CD4-positive, alpha-beta T cell treated with Interleukin-4 for 4 hours (primary cell): ENCODE measurements at places on chromosomes 12 and 14.
A peak's percentile ranks its signal among the peaks of the same experiment; 100 is the strongest.

DNA sequence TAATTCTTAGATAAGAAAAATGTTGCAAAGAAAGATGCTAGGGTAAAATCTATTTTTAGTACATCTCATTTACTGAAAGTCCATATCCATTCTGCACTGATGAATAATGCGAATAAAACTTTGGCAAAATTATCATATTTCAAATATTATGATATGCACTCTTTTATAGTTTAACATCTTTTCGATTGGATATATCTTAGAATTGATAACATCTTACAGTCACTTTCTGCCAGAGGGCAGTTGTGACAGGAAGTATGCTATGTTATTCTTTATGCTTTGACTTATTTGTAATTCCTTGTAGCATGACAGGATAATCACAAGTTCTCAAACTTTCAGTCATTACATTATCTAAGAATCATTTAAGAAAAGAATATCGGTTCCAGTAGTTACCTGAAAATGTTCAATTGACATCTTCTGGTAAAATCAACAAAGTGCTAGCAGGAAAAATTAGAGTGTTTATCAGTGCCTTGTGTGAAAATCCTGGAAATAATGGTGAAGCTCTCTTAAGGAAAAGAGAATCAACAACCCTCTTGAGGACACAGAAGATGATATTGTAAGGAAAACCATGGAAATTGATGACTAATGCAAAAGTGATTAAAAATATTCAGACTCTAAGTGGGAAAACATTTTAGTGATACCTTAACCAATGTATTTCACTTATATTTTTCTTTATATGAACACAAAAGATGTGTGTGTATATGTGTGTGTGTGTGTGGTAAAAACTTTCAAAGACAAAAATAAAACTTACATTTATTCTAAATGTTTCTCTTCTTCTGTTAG lies 95.5 kb downstream of the SLC6A15 start:
- no peak for DNase-seq

DNA sequence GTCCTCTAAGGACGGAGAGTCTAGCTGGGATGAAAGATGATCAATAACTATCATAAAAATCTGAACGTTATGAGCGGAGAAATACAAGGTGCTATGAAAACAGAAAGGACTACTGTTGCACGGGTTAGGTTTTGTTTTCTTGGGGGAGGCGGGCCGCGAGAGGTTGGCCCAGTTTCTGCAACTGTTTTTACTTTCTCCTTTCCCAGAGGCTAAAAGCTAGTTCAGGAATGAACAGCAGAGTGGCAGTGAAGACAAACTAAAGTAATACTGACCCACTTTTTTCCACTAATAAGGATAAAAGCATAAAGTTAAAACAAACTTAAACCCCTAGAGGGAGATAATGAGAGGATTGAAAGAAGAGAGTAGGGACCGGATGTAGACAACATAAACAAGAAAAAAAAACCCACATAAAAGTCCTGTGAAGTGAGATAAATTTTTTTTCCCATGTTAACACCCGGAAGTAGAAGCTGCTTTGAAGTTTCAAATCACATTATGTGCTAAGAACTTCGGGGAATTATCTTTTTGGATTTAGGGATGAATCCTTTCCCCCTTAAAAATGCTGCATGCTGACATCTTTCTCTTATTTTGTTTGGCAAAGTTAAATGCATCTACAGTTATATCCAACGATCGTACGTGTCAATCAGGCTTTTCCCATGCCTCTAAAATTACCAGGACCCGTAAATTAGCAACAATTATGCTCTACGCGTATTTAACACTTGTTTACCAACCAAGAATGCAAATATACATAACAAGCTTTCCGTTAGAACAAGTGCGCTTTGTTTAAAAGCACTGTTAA lies 1.0 kb upstream of the CDK17 start:
- DNase-seq = peak; percentile 78

DNA sequence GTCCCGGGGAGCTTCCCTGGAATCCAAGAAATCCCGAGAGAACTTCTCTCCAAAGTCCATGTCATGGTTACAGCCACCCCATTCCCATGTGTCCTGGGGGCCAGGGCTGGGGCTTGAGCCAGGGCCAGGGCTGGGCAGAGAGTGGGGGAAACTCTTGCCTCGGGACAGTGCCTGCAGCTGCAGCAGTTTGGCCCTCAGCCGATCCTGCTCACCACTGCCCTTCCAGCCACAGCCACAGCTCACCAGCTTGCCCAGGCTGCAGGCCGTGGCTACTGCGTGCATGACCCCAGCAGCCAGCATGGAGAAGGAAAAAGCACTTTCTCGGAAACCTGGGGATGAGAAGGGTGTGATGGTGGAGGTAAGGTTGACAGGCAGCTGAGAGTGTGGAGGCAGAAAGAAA lies 3.5 kb downstream of the WNT10B start:
- no peak for DNase-seq

GRCh38 chr12:71449373-71450070 lies 9.9 kb downstream of the LGR5 start:
- no peak for DNase-seq

GRCh38 chr12:4251967-4252366 lies 21.6 kb upstream of the CCND2 start:
- no peak for DNase-seq

- no peak for DNase-seq
Measured at GRCh38 chr12:13986031-13986430, 4.6 kb upstream of the GRIN2B start.

- DNase-seq = no peak
Measured at GRCh38 chr14:47715330-47715729, 39.9 kb upstream of the MDGA2 start.

GRCh38 chr14:20988717-20989470 lies 886 bp upstream of the METTL17 start:
- DNase-seq = no peak

- DNase-seq = peak; percentile 27
Measured at GRCh38 chr12:14185427-14186192, 179.9 kb upstream of the ATF7IP start.

GRCh38 chr14:96256407-96256806 lies 397 bp downstream of the BDKRB1 start:
- DNase-seq = no peak

DNA sequence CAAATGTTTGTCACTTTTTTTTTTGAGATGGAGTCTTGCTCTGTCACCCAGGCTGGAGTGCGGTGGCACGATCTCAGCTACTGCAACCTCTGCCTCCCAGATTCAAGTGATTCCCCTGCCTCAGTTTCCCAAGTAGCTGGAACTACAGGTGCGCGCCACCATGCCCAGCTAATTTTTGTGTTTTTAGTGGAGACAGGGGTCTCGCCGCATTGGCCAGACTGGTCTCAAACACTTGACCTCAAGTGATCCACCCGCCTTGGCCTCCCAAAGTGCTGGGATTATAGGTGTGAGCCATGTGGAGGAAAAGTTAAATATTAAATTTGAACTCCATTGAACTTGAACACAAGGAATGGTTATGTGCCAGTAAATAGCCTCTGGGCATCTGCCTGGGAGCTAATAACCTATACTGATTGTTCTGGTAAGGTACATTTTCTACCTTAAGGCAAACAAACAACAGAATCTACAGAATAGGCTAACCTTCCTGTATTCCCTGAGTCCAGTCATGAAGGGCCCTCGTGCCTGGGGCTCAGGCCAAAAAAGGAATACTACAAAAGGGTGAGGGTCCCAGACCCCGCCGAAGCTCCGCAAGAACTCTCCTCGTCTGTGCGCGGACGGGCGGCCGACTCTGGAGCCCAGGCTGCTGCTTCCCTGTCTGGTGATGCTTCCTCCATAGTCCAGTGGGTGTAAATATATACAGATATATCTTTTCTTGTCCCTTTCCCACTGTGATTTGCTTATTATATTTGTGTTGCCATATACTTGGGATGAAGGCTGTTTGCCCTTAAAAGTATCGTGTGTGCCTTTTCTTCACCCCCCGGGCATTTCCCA lies 74.0 kb upstream of the EIF5 start:
- DNase-seq = no peak

- no peak for DNase-seq
Measured at GRCh38 chr12:118704527-118705241, 276.7 kb upstream of the SRRM4 start.

DNA sequence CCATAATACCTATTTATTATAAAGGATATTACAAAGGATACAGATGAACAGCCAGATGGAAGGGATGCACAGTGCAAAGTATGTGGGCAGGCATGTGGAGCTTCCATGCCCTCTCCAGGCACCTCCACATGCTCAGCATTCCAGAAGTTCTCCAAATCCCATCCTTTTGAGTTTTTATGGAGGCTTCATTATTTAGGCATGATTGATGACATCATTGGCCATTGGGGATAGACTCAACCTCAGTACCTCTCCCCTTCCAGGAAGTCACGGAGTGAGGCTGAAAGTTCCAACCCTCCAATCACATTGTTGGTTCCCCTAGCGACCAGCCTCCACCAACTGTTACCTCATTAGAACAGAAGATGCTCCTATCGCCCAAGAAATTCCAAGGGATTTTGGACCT lies 156.4 kb downstream of the ATP23 start:
- DNase-seq = no peak

DNA sequence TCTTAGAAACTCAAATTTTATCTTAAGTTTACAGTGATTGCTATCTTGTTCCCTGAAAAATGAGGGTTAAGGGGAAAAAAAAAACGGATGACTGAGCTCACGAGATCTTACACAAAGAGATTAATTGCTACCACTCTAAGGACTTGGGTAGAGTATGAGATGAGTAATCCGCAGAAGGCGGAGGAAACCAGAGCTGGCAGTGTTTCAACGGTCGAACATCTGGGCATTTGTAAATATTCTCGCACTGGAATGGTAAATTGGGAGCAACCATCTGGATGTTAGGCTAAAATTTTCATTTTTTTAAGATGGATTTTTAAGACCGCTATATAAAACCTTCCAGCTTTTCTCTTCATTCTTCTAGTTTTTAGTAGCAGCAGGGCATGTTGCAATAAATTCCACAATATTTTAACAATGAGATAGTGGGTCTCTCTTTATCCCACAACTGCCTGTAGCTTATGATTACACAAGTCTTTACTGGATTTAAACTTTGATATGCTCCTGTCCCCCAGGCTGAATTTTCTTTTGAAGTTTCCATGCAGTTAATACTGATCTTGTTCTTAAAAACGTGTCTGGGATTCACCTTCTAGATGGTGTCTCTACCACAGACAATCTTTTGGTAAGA lies 1324.1 kb downstream of the AACS start:
- no peak for DNase-seq

GRCh38 chr14:76423534-76423933 lies 47.6 kb downstream of the ESRRB start:
- DNase-seq = no peak

DNA sequence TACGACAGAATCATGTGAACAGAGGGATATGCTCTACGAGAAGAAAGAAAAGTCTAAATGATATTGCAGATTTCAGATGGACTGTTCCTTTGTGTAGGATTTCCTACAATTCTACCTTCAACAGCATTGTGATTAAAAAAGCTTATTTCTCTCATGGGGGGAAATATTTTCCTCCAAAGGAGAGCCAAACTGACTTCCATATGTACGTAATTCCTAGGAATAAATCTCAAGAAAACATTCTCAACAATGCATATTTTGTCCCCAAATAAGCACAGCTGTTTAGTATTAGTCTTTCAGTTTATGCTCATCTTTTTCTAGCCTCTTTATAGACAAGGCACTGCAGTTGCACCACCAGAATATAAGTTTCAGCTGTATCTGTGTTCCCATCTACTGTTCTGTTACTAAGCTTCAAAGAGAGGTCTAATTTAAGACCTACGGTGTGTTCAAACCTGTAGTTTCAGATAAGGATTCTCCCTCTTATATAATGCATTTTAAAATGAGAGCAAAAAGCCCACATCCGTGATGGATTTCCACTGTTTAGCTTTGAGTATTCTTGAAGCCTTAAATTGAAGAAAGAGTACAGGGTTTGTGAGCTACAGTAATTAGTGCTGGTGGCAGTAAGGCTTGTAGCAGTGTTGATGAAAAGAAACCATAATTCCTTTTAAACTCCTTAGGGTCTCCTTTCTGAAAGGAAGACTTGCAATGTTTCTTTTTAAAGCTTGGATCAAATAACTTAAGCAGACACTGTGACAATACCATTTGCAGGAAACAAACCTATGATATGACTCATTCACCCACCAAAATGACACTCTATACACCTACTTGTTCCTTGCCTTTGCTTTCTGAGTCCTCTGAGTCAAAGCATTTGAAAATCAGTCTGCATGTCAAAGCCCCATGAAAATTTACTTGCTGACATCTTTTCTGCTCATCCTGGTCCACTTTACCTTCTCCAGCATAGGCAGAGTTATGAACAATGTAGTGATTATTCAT lies 754.1 kb downstream of the NOVA1 start:
- no peak for DNase-seq

- DNase-seq = no peak
Measured at GRCh38 chr12:41552588-41552987, 364.5 kb downstream of the PDZRN4 start.

DNA sequence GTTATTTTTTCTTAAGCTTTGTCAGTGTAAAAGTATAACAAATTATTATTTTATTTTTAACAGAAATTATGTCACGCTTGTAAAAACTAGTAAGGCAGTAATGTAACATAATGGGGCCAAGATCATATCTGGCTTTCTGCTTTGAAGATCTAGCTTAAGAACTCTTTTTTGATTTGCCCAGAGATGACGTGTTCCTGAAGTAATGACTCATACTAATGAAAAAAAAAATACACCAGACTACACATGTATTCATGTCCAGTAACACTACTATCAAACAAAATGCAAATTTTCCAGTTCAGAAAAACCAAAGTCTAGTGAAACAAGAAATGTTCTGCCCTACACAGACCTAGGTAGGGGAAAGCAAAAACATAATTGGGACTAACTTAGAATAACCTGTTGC lies 432.2 kb upstream of the ATXN7L3B start:
- DNase-seq = no peak

- DNase-seq = no peak
Measured at GRCh38 chr12:123634142-123634561, 523 bp downstream of the GTF2H3 start.

- no peak for DNase-seq
Measured at GRCh38 chr14:57632649-57633048, 139.0 kb upstream of the CCDC198 start.

- no peak for DNase-seq
Measured at GRCh38 chr14:49923442-49923841, 30.6 kb downstream of the ARF6 start.

GRCh38 chr12:119375883-119376190 lies 41.3 kb downstream of the CCDC60 start:
- DNase-seq = no peak

GRCh38 chr12:62676521-62677307 lies 210.1 kb downstream of the MON2 start:
- DNase-seq = no peak

GRCh38 chr12:71731439-71732356 lies 23.0 kb upstream of the RAB21 start:
- no peak for DNase-seq

- no peak for DNase-seq
Measured at GRCh38 chr12:123041042-123041531, 60.6 kb downstream of the ARL6IP4 start.

- no peak for DNase-seq
Measured at GRCh38 chr12:59087077-59087673, 166.9 kb upstream of the LRIG3 start.

DNA sequence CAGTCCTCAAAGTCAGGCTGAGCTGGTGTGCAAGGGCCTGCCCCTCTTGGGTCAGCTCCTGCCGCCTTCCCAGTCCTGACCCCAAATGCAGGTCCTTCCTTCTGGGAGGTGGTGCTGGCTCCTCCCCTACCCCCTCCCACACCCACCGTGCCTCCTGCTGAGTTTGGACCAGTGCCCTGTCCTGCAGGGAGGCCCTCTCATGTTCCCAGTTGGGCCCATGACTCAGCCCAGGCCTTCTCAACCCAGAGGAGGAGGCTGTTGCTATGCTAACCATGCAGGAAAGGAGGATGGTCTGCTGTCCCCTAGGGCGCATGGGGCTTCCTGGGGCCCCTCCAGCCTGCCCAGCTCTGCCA lies 4.4 kb downstream of the ZBTB42 start:
- DNase-seq = no peak

- no peak for DNase-seq
Measured at GRCh38 chr12:18853570-18854366, 115.8 kb downstream of the CAPZA3 start.
